ENCODE measurements at places on chromosomes 11 and 22.

DNA sequence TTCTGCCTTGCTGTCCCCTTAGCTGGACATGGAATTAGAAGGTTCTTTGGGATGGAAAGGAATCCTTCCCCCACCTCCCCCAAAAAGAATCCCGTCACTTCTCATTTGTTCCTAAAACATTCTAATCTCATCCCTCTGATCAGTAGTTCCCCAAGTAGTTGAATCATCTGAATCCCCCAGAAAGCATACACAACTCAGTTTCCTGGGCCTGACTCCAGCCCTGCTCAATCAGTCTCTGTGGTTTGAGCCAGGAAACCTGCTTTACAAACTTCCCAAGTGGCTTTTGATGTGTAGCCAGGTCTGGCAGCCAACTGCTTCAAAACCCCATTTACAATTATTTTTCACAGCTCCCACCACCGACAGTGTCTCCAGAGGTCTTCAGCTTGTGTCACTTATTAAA is 20.2 kb downstream of the C22orf31 start:
- DNase-seq = no peak

GRCh38 chr11:117228091-117228490 is 3.8 kb downstream of the PCSK7 start:
- no peak for DNase-seq

- DNase-seq = no peak
Observed at GRCh38 chr11:74069146-74070046, 60.5 kb upstream of the UCP3 start.

GRCh38 chr11:130839981-130840666 is 76.2 kb downstream of the SNX19 start:
- DNase-seq = no peak

All from CD4-positive, alpha-beta T cell (primary cell).